ENCODE measurements at places on chromosomes 4 and X. TPM values are rescaled to one million over a fixed set of nuclear protein-coding genes. Genes with fewer than 3 reads are reported as not detected.

The NPY2R gene
- not detected for total RNA-seq

The SMARCA1 gene
- 44.2 TPM for total RNA-seq

GRCh38 chr4:153623491-153623890 is 60.6 kb upstream of the TLR2 start:
- no peak overlapping the region for H3K27ac ChIP-seq
- no peak for DNase-seq
- H3K27me3 ChIP-seq: no peaks in the 10 kb centered on the region
- H3K4me1 ChIP-seq: no peaks in the 10 kb centered on the region
- H3K36me3 ChIP-seq: peaks cover 4% of the 10 kb centered on the region
- no peak overlapping the region for H3K4me3 ChIP-seq

DNA sequence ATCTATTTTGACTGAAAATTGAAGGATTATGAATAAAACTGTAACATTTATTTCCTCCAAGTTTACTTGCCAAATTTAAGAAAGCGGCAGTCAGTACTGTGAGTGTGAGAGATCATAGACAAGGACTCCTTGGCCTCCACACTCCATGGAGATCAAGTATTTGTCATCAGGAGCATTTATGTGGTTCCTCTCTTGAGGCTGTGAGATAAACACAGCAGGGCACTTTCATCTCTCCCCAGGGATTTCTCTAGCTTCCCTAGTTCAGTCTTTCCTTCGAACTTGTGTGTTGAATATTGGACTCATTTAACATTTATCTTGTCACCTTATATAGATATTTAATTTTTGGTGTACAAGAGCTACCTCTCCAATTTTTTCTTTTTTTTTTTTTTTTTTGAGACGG is 40.8 kb downstream of the PDE5A start:
- DNase-seq: no peak
- H3K4me1 ChIP-seq: no peaks in the 10 kb centered on the region
- no peak overlapping the region for H3K4me3 ChIP-seq
- no peak overlapping the region for H3K27ac ChIP-seq
- H3K27me3 ChIP-seq: no peaks in the 10 kb centered on the region

The CDS1 gene
- 3.6 TPM for total RNA-seq

Measured in liver (tissue), 10 donors.